ENCODE measurements at places on chromosomes 4 and X.

GRCh38 chr4:173252024-173252935, 81.9 kb downstream of the HMGB2 start:
- no peak for DNase-seq

- DNase-seq = no peak
These were observed 40.4 kb upstream of the PDHA1 start for GRCh38 chrX:19303256-19303880.

DNA sequence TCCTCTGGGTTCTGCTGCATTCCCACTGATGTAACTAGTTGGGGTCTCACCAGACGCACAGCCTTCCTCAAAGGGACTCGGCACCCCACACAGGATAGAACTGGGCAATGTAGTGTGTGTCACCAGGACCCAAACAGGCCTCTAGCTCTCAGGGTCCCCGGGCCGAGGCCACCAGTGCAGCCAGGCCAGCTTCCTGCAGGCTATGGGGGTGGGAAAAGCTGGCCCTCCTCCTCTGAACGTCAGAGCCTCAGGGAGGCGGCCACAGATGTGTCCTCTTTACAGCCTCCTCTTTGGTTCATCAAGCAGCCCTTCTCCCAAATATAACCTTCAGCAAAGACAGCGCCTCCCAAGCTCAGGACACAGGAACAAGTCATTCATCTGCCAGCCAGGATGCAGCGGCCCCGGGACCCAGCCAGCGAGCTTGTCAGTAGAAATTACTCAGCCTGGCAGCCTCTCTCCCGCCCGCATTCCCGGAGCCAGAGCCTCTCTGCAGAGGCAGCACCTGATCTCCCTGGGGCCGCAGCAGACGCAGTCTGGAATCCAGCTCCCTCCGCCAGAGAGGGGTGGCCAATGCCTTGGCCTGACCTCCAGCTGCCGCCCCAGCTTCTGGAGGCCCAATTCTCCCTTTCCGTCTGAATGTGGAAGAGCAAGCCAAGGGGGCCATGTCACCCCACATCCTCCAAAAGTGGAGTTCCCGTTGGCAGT, 288.5 kb downstream of the FBXW7 start:
- DNase-seq = no peak

DNA sequence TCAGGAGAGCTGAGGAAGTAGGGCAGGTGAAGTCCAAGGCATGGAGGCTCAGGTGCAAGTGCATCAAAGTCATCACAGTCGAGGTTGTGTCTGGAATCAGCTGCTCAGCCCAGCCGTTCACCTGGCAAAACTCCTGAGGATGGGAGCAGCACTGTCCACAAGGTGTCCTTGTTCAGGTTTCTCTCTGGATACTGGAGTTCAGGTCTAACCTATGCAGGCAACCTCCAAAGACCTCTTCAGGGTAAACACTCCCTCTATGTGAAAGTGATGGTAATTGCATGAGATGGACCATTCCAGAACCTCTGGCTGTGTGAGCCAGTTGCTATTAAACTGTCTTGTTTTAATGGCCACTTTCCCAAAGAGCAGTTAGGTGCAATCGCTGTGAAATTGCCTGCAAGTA, 120.2 kb upstream of the PSAPL1 start:
- DNase-seq = no peak

DNA sequence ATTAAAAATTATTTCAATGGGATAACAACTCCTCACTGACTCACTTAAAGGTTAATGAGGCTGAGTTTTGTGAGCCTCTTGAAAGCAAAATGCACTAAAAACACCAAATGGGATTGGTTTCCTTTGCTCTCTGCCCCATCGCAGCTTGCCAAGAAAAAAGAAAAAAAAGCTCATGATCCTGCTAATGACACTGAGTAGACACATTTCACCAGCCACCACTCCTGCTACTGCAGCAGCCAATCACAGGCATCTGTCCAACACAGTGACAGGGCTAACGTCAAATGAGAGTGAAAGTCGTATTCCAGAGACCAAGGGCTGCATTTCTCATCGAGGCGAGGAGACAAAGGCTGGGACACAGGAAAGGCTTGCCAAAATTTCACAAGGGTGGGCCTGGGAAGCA, 5.2 kb downstream of the APBB2 start:
- no peak for DNase-seq

- peak; percentile 45 for DNase-seq
These were observed at the start of gene EDA for GRCh38 chrX:69615779-69616456. EDA (plus strand) TSS chrX:69616113.

DNA sequence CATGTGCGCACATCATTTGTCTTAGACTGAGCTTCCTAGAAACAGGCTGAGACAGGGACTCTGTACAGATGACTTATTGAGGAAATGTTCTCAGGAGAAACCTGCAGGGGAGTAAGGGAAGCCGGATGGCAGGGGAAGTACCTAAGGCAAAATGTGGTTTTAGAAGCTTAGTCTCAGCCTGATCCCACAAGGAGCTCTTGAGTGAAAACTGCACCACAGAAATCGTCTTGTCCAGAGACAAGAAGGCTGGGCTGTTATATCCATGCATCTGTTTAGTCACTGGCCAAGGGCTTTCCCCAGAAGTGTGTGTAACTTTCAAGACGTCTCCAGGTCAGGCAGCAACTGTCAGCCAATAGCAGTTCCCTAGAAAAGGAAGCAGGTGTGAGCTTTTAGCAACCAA, 86.0 kb downstream of the FUNDC1 start:
- no peak for DNase-seq

- no peak for DNase-seq
These were observed 161.0 kb upstream of the EOLA2 start for GRCh38 chrX:150099316-150099715.

GRCh38 chr4:41294445-41295062, 37.8 kb downstream of the UCHL1 start:
- DNase-seq = no peak

- DNase-seq = no peak
These were observed 389.8 kb upstream of the PCDH10 start for GRCh38 chr4:132759199-132759780.

DNA sequence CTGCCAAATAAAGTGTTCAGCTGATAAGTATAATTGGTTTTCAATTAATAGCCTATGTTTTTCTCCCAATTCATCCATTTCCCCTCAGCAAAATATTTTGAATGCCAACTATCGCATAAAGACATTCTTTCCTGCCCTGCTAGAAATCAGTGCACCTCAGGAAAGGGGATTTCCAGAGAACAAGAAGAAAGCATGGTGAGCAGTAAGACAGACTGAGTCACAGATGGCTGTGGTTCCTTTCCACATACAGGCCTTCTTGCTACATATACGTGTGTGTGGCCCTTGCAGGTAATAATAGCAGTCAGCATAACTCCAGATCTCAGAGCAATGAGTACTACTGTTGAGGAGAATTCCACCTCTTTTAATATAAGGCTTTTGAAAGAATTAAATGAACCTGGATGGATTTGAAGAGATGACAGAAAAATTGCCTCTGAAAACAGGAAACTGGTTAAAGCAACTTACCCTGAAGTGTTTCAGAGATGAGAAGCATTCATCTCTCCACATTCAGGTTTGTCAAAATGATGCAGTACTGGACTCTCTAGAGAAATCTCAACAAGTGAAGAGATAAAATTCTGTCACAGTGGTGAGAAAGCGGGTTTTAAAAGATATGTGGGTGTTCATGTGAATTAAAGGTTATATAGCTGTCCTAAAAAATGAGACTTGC, 13.6 kb downstream of the GASK1B start:
- DNase-seq = no peak

DNA sequence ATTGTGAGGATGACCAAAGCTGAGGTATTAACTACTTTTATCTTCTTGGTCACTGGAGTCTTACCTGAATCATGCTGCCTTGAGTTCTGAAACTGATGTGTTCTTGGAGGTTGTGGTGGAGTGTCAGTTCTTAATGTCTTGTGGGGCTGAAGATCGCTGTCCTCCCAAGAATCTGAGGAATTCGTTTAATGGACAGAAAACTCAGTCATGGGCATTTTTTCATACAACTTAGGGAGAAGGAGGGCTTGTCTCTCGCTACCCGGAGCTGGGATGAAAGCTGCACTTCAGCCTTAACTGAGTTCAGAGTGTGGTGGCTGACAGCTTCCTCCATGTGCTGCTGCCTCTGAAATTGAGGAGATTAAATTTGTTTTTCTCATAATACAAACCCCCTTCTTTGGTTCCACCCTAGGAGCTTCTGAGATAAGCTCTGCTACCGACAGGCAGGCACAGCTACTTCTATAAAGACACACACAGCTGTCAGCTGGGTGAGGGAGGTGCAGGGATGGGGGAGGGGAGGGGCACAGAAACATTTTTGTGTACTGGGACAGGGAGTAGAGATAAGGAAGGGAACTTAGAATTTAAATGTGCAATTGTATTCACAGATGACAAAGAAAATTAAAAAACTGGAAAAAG, 30.8 kb downstream of the RBBP7 start:
- DNase-seq = no peak

GRCh38 chr4:147583876-147584275, 33.3 kb upstream of the TMEM184C start:
- no peak for DNase-seq

GRCh38 chrX:21438792-21439191, 64.6 kb downstream of the CNKSR2 start:
- DNase-seq = no peak

GRCh38 chr4:109162759-109163158, 139.7 kb downstream of the COL25A1 start:
- no peak for DNase-seq

DNA sequence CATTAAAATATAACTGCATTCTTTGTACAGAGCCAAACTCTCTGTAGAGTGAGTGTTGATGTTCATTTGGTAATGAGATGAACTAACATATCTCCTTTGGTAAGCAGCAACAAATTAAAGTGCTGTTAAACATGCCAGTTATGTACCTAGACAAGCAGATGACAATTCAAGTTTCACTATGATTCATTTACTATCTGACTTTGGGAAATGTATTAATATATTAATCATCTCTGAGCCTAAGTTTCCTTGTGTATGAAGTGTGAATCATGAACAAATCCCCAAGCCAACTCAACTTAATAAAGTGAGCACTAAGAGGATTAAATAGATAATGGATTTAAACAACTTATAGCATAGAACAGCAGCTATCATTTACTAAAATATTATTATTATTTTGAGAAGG, 1044.2 kb downstream of the GLUD2 start:
- no peak for DNase-seq

- DNase-seq = no peak
These were observed at the start of gene MAGEA1 for GRCh38 chrX:153179131-153179530. MAGEA1 (plus strand) TSS chrX:153179284; CDS start chrX:153182390, 3,106 bp downstream.

- DNase-seq = no peak
These were observed 87.0 kb upstream of the RPL34 start for GRCh38 chr4:108533245-108533844.

- DNase-seq = no peak
These were observed 48.1 kb downstream of the RPGR start for GRCh38 chrX:38279188-38279587.

DNA sequence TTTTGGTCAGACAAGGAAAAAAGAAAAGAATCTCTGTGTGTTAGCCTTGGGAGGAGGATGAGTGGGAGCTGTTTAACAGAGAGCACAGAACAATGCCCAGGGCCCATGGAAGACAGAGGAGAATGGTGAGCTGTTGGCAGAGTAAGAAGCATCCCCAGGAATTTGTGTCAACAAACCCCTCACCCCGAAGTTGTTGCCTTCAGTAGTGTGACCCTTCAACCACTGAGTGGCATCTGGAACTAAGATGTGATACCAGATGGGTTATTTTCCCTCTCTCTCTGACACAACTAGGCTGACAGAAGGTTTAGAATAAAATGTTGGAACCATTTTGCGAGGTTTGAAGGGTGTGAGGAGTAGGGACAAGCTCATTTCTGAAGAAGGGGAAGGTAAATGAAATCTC, 25.1 kb downstream of the IGSF1 start:
- no peak for DNase-seq

- no peak for DNase-seq
These were observed 67.9 kb upstream of the SLC4A4 start for GRCh38 chr4:71270901-71271300.

GRCh38 chrX:102338162-102338561, 91.2 kb downstream of the NXF2 start:
- DNase-seq = no peak

DNA sequence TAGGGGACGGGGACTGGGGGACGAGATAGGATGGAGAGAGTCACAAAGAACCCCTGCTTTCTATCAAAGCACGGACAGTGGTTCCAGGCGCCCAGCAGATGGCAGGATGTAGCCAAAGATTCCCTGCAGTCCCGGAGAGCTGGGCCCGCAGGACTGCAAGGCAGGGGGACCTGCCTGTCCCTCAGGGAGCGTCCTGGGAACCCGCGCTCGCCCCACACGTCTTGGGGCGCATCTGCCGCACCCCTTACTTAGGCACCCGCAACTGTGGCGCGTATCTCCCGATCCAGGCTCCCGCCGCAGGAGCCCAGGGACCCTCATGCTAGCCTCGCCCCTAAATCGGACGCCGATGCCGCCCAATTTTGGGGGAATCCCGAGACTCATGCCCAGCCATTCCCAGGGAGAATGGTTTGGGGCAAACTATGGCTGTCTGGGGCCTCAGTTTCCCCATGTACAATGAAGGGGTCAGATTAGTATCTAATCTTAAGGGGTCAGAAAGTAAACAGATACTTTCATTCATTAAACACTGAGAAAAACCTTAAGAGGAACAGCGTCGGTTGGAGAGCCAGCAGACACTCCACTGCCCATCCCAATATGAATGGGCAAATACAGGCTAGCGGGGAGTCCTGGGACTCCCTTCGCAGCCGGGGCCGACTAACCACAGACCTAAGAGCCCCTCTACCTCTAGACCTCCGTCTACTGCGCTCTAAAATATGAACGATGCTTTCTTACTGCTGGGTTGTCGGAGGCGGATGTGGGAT, 581 bp upstream of the STK32B start:
- no peak for DNase-seq

DNA sequence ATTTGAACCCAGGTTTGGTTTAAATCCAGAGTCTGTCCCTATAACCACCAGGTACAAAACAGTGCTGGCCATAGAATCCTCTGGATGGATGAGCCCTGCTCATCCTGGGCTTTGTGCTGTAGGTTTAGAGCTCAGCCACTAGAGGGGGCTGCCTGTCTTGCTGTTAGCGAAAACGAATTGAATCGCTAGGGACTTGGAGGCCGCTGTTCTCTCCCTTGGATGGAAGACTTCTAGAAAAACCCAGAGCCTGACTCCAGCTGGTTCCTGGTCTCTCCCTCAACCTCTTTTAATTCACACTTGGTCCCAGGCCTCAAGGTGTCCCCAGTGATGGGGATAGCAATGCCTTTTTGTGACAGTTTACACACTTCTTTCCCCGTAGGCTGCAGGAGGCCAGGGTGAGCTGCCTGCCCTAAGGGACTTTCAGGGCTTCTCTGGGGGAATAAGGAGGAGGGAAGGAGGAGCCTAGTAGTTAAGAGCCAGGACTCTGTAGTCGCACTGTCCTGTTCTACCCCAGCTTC, 8.7 kb downstream of the RIPPLY1 start:
- DNase-seq = peak; percentile 10

DNA sequence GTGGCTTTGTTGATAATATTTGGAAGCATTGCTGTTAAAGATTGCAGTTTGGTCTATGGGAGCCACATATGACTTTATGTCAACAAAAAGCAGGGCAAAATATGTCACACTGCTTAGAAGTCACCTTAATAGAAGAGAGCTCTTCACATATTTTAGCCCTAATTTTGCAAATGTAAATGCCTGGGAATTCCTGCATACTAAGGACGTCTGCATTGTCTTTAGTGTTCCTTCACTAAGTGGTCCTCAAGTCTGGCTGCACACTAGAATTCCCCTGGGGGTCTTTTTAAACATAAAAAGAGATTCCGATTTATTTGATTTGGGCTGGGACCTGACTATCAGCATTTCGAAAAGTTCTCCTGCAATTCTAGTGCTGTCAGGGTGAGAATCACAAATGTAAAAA, 495.1 kb upstream of the FAM241A start:
- no peak for DNase-seq
